ENCODE measurements at places on chromosomes 2 and 18. TPM values are rescaled to one million over a fixed set of nuclear protein-coding genes. Genes with fewer than 3 reads are reported as not detected.

Gene CNDP1
- total RNA-seq, result not detected

Gene ZNF516
- 23.6 TPM for total RNA-seq

Gene POTEI
- 0.08 TPM for total RNA-seq

Gene GALNT14
- not detected for total RNA-seq

Gene NAT8
- not detected for total RNA-seq
